NCI-H1436 treated with DMSO at 0.1 percent for 48 hours (cell line): ENCODE measurements at places on chromosomes 6 and 20.

GRCh38 chr6:36829919-36830544, 9.2 kb downstream of the CPNE5 start:
- no peak for DNase-seq

GRCh38 chr6:143575440-143575839, 63.9 kb upstream of the FUCA2 start:
- DNase-seq, result peak; percentile 7

DNA sequence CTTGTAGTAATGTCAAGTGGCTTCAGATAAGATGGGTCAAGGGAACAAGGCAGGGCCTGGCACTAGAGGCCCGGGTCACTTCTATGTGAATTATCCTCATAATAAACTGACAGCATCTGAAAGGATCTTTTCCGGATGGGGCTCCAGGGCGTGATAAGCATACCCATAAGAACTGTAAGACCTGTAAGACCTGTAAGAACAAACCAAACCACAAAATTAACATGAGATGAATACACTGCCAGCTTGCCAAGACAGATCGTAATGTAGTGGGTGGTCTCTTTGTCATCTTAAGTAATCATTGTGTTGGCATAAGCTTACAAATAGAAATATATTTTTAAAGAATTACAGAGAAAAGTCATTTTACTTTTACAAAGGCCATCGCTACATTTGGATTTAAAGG, 334.9 kb downstream of the RFPL4B start:
- no peak for DNase-seq

DNA sequence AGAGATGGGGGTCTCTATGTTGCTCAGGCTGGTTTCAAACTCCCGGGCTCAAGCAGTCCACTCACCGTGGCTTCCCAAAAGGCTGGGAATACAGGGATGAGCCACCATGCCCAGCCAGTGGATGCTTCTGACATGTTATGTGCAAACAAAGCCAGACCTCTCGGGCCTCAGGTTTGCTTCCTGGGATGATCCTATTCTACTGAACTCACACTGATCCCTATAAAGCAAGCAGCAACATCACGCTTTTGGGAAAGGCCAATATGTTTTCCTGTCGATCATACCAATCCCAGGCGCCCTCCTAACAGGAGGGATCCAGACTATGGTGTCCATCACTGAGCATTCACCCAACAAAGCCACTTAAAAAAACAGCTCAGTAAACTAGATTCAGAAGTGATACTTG, 60.2 kb downstream of the CSE1L start:
- DNase-seq, result no peak

GRCh38 chr6:30130887-30131862, 4.8 kb upstream of the TRIM40 start:
- peak; percentile 32 for DNase-seq
